CD4-positive, alpha-beta memory T cell (primary cell): ENCODE measurements at places on chromosomes 2 and 18.

- no peak for DNase-seq
These were observed 1622.7 kb upstream of the CELF4 start for GRCh38 chr18:39188278-39188677.

DNA sequence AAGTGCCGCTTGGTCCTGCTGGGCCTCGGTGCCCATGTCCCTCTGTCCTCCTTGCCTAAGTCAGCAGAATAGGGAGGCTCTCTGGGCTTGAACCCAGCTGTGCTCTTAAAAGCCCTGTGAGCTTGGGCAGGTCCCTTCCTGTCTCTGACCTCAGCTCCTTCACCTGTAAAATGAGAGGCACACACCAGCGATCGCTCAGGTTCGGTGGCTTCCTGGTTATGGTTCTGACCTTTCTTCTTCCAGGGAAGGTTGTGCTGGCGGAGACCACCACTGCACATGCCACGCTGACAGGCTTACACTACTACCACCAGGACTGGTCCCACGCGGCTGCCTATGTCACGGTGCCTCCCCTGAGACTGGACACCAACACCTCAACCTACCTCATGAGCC, 36.1 kb upstream of the MAPRE3 start:
- DNase-seq = no peak

GRCh38 chr2:16726147-16726546, 60.5 kb upstream of the CYRIA start:
- no peak for DNase-seq

GRCh38 chr2:222935688-222936298, 75.0 kb downstream of the ACSL3 start:
- DNase-seq = no peak

DNA sequence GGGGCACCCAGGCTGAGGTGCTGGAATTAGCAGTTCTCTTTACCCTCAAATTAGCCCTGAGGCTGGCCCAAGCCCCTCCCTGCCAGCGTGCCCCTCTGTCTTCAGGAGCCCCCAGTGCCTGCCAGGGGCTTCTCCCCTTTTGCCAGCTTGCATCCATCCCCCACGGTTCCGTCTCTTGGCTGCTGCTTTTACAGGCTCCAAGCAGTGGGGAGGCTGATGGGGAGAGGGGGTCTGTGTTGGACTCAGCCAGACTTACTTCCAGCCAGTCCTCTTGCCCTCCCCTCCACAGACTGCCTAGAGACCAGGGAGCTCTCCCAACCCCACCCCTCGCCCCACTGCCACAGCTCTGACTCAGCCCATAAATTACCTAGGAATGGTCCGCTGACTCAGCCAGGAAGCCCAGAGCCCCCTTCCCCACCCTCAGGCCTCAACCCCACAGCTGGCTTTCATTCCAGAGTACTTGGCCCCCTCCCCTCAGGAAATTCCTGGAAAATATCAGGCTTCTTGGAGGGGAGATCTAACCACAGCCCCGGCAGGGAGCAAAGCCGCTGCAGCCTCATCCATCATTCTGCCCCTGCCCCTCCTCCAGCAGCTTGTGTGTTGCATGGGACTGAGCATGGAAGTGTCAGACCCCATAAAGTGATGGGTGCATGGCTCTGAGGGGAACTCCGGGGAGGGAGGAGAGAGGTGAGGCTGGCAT, 184.6 kb downstream of the ZFP36L2 start:
- no peak for DNase-seq

GRCh38 chr2:208872591-208872990, 466.0 kb downstream of the PTH2R start:
- DNase-seq = no peak

- no peak for DNase-seq
These were observed 18.4 kb upstream of the HPCAL1 start for GRCh38 chr2:10284108-10284870.

DNA sequence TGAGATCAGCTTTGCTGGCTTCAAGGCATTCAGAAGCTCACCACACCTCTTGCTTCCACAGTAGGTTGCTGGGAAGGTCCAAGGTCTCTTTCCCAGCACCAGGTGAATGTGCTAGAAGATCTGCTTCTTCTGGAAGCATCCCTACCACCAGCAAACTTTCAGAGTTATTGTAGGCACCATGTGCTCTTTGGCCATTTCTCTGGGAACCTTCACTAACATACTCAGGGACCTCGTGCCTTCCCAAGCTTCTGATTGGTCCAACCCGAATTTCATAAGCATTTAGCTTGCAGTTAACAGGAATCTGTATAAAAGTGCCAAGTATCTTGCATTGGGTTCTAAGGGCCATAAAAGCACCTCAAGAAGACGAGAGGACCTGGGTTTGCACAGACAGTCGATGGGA, 86.5 kb upstream of the ARL4C start:
- DNase-seq = no peak

- DNase-seq = no peak
These were observed 149.7 kb upstream of the TANK start for GRCh38 chr2:161010503-161011015.

GRCh38 chr18:78716022-78716421, 263.6 kb upstream of the SALL3 start:
- no peak for DNase-seq

DNA sequence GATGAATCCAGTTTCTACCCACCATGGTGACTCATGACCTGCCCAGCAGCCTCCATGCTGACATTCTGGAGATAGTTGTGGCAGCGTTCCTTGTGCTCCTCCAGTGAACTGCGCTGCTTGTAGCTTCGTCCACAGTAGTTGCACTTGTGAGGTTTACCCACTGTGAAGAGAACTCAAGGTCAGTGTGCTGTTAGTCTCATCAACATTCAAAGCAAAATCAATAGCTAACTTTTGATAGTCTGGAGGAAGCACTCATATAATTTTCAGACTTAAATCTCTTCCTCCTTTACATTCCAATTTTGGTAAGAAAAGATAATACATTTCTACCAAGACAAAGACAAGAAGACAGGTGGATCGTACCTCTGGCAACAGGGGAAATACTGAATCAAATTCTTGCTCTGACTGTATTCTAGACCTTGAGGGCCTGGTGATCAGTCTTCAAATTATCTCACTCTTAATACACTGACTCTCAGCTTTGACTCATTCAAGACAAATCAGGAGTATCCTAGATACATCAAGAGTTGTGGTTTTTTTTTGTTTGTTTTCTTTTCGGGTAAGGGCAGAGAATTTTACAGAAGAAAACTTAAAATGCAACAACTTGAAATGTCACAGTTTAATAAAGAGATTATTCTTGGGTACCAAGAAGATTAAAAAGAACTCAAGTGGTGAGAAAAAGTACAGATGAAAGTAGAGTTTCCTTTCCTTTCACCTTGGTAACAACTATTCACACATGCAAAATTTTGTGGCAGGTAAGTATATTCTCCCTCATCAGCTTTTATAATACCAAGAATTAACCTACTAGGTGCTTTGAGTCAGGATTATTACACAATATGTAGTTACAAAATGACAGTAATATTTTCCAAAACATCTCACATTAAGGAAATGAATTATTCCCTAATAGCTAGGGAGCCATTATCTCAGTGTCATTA, 129.2 kb downstream of the IKZF2 start:
- no peak for DNase-seq

GRCh38 chr2:230868161-230868946, 3.6 kb downstream of the ITM2C start:
- no peak for DNase-seq

GRCh38 chr2:30731706-30732105, 75.5 kb downstream of the CAPN13 start:
- no peak for DNase-seq

DNA sequence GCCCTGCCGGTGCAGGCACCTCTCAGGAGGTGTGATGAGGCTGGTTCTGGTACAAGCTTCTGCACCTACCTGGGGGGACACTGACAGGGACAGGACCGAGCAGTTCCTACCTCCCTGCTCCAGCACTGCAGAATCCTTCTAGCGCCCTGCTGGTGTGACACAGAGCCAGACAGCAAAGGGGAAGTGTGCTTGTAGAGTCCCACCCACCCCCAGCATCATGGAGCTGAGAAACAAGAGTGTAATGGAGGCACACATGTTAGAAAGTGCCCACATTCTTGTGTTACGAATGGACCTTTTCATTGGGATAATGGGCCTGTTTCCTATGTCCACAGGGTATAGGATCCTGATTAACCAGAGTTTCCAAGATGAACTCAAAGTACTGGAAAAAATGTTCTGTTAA, 38.3 kb downstream of the OXER1 start:
- DNase-seq = no peak

DNA sequence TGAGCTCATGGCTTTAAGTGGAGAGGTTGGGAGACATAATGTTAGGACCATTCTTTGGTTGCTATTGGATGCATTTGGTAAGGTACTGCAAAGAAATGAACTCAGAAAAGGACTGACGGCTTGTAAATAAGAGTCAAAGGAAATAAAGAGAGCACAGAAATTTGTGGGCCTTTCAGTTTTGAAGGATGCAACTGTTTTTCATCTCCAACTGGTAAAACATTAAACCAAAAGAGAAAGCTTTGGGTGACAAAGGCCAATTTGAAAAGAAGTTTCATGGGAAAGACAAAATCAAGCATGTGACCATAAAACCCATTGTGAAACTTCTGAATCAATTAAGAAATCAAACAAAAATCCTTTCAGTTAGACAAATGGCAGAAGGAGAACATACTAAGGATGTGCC, 77.8 kb upstream of the SPOPL start:
- no peak for DNase-seq

- peak; percentile 75 for DNase-seq
These were observed 37.8 kb downstream of the PCBP1 start for GRCh38 chr2:70124983-70125480.

DNA sequence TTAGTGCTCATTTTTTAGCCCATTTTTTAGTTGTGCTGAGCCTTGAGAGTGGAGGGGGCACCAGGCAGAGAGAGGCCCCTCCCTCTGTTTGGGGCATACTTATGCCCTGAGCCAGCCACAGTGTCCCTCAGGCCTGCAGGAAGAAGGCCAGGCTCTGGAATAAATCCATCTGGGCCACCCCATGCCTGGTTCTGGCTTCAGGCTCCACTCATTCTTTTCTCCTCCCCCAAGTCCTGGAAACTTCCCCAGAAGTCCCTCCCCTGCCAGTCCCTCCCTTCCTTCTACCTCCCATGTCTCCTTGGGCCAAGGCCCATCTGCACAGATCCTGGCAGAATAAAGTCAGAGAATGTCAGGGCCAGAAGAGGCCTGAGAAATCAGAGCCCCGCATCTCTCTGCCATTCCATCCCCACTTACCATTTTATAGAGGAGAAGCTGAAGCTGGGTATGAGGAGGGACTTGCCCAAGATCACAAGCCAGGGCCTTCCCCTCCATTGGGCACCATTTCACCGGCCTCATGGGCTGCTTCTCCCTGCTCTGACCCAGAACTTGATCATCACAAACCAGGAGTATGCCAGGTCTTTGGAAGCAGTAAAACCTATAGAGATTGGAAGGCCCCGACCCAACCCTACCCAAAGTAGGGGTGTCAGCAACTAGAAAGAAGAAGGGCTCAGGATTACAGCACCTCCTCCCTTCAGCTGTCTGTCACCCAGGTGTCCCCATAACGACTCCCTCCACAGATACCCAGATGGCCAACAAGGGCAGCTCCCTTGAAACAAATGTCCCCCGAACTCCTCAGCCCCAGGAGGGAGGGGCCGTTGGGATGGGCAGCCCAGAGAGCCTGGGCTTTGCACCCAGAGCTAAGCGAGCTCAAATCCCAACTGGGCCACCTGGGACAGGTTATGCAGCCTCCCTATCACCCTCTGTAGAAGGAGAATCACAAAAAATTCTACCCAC, 108.4 kb downstream of the POLR1A start:
- DNase-seq = no peak

DNA sequence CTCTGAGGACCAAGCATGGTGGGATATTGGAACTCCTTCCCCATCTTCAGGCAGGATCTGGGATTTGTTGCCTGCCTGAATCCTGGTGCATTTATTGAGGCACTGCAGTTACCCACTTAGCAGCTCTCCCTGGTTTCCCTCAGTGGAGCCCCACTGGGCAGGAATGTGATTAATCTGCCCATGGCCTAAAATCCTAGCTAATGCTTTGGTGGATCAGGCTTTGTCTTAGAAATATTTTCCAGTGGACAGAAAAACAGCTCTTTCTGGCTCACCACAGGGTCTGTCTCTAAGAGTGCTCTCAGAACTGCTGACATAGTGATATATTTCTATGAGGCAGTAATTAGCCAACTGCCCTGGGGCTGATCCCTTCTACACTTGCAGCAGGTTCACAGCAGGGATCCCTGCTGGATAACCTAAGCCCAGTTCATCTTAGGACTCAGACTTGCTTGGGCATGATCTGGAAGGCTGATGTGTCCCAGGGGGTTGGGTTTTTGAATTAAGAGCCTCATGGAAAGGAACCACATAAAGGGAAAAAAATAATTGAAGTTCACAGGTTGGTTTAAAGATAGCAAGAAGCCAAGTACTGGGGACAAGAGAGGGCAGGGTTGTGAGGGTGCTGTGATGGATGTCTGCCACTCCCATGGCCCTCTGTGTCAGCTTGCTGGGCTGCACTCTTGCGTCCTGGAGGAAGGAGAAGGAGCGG, 44.3 kb upstream of the ZDBF2 start:
- DNase-seq = no peak

DNA sequence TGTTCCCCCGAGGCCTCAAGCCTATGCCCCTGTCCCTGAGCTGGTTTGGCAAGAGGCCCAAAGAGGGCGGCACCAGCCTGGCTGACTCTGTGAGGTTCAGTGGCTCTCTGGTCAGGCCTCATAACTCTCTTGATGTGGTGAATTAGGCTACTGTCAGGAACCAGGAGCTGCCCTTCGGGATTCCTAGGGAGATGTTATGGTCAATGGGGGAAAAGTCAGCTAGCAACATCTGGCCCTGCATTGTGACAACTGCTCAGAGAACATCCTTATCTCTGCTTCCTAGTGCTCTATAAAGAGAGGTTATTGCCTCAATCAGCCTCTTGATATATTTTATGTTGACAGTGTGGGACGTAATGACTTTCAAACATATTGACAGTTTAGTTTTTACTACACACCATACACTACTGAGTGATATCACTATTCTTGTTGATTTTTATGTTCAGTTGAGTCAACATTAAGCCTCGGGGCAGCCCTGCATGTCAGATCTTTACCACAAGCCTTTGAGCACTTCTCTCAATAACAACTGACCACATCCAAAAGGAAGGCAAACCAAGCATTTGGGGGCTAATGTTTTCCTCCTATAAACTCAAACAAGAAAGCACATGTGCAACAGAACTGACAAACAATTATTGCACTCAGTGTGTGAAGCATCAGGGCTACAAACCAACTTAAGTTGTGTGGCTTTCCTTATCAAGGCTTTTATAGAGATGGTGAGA, 448.3 kb upstream of the SLC14A2 start:
- DNase-seq = no peak

DNA sequence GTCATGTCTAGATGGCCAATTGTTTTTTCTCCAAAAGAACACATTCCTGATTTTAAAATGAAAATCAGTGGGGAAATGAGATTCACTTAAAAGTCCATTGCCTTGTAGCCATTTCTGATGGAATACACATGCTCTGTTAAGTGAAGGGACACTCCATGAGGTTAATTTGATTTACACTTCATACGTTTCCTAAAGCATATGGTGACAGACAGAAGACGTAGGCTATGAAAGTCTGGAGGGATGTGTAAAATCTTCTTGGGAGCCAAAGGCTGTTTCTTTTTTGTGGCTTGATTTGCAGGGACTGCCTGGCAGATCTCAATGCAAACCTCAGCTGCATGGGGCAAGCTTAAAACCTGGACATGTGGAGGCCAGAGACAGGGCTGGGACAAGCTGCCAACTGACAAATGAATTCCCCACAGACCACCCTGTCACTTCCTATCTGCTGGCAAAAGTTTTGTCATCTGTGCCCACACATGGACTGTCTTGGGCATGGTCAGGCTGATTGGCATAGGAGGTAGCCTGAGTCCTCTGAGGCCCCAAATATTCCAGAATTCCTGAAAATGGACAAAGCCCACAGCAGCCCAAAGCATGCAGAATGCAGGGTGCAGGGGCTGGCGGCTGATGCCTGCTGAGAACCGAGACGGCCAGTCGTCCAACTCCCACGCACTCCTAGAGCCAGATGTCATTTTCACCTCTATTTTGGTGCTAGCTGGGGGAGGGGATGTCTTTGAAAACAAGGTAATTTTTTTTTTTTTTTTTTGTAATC, 73.9 kb downstream of the SDC1 start:
- DNase-seq = no peak
